ENCODE measurements at places on chromosomes 4 and X.

- no peak for DNase-seq
These were observed 16.2 kb downstream of the SMIM31 start for GRCh38 chr4:164770010-164770724.

DNA sequence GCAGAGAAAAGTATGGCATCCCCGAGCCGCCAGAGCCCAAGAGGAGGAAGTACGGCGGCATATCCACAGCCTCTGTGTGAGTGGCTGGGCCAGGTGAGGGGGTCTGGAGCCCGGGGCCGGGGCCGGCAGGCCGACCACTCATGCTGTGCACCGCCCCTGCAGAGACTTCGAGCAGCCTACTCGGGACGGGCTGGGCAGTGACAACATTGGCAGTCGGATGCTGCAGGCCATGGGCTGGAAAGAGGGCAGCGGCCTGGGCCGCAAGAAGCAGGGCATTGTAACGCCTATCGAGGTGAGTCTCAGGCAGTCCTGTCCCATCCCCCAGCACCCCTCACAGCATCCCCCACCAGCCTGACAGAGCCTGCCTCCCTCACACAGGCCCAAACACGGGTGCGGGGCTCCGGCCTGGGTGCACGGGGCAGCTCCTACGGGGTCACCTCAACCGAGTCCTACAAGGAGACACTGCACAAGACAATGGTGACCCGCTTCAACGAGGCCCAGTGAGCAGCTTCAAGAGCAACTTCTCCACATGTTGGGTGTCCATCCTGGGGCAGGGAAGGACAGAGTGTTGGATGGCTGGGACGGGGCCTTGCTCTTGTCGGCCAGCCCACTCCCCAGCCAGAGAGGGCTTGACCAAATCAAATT, 7.4 kb upstream of the UBA1 start:
- DNase-seq: no peak

DNA sequence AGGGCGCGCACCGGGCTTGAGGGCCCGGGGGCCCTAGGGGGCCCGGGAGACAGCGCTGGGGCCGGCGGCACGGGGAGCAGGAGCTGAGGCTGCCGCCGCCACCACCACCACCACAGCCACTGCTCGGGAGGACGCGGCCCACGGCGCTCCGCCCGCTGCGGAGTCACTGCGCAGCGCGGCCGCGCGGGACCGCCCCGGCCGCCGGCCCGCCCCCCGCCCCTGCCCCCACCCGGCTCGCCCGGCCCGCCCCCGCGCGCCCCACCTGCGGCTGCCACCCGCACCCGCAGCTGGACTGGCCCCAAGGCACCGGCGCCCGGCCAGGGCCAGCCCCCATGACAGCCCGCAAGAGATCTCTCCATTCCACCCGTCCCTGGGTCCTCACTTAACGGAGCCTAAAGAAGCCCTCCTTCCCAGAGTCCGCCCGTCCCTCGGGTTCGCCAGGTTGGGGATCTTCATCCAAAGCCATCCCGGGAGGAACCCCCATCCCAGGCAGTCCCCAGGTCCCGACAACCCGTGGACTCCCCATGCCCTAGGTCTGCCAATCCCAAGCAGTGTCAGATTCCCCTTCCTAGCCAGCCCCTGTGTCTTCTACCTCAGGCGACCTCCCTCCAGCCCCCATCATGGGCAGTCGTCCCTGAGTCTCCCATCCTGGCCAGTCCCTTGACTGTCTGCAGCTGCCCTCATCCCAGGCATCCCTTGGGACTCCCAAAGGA, 40.0 kb upstream of the IQSEC2 start:
- no peak for DNase-seq

GRCh38 chr4:109675181-109675580, 28.1 kb downstream of the CASP6 start:
- DNase-seq: no peak

DNA sequence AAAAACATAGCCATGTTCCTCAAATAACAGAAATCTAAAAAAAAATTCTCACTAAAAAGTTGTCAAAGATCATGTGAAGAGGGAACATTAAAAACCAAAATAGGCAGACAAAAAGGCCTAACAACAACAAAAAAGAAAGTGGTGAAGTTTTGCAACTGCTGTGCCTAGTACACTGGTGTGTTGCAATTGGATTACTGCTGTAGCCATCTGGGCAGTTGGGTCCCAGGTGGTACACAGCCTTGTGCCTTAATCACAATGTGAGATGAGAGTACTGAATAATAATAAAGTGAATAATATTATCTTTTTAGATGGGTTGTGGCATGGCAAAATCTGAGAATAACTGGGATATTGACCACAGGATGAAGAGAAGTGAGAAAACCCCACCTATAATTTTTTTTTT, 12.0 kb downstream of the C4orf54 start:
- no peak for DNase-seq

- no peak for DNase-seq
These were observed 689 bp downstream of the METAP1 start for GRCh38 chr4:98996056-98996764.

DNA sequence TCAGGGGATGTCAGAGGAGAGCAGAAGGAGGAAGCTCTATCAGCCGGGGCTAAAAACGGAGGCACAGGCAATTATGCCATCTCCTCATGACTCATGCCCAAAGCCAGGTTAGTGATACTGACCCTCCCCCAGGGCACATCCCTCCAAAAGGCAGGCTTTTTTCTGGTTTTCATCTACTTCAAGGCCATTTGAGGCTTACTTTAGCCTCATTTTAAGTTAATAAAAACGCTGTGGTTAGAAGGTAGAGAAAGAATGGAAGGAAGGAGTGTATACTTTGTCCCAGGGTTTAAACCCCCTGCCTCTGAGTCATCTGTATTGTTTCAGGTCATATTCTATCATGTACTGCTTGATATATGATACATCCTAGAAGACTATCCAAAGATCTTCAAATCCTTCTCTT, 89.7 kb upstream of the NDP start:
- no peak for DNase-seq

DNA sequence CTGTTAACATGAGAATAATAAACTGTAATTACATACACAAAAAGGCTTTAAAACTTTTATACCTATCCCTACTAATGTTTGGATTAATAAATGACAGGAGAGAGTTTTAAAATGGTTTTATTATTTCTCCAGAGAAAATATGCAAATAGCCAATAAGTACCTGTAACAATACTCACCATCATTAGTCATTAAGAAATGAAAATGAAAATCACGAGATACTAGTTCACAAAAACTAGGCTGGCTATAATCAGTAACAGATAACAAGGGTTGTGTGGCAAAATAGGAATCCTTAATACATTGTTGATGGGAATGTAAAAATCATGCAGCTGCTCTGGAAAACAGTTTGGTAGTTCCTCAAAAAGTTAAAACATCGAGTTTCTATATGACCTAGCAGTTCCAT, 25.2 kb upstream of the AP1AR start:
- no peak for DNase-seq

DNA sequence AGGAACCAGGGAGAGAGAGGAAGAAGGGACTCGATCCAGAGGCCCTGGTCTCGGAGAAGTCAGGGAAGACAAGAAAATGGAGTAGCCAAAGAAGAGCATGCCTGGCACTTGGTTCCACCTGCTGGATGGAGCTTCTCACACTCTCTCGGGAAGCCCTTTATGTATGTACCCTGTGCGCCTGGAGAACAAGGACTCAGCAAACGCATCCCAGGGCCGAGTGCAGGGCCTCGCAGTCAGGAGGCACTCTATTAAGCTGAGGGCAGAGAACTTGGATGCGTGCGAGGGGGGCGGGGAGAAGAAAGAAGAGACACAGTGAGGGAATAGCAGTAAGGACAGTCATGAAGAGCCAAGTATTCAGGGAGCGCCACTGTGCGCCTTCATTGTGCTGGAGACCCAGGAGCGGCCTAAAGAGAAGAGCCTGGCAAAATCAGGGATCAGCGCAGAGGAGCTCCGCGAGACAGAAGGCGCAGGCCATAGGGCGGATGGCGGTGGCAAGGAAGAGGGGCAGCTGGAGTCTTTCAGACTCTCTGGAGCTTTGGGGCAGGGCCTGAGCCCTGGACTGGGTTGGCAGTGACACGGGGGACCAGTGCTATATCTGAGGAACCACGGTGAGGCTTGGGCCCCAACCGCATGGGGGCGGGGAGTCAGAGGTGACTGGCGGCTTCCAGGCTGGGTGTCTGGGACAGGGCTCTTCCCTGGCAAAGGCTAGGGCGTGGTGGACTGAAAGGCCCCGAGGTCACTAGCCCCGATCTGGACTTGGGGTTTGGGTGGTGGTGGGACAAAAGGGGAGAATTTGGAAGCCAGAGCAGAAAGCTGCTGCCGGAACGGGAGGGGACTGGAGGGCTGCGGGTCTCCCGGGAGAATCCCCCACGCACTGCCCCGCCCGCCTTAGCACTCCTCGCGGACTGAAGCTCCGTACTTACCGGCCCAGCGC, 1.9 kb upstream of the SEPTIN6 start:
- DNase-seq: no peak

DNA sequence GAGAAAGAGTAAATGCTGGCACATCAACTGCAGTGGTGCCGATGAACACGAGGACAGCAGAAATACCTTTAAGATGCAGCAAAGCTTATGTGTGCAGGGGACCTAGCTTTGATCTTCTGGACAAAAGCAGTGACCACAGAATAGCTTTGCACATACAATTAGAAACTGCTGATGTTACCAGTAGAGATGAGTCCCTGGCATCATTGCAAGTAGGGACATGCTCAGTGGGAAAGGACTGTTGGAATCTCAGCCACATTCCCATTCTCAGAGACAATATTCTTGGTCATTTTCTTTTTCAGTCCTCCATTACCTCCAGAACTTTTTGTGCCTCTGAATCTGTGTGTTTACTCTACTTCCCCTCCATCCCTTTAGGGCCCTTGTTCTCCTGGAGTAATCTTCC, 16.9 kb upstream of the PDLIM3 start:
- DNase-seq: no peak

GRCh38 chr4:122914938-122915337, 7.5 kb downstream of the NUDT6 start:
- no peak for DNase-seq

DNA sequence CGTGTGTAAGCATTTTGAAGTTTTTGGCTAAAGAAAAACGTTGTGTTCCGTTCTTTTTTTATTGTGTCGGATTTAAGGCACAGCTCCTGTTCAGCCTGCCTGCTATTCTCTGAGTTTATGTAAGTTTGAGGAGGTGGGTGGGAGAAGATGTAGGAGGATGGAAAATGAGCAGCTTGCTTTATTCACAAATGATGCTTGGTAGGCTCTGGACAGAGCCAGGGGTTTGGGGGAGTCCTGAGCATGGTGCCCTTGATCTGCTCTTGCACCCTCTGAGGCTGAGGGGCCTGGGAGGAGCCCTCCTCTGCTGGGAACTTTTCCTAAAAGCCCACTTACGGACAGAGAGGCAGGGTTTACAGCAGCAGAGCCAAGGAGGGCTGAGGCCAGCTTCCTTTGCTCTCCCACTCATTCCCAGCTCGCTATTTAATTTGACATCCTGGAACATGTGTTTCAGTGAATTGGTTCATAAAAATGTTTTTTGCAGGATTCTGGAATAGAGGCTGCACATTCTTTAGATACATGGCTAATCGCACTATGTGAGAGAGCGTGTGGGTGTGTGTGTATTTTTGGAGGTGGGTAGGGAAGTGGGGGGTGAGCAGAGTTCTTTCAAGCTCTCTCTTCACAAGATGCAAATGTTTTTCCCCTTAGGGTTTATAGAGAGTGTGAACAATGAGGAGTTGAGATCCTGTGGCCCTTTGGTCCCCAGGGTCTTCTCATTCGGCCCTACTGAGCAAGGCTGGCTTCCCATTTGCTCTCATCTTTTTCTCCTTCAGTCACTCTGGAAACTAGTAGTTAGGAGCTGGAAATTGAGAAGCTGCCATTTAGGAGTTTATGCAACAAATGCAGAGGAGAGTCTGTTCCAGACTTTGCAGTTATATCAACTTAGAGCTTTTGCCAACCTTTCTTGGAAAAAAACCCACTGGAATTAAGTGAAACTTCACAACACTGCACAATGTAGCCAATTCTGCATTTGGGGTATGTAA, 32.1 kb downstream of the TMEM131L start:
- peak; percentile 67 for DNase-seq

GRCh38 chrX:115491766-115492165, 69.2 kb upstream of the PLS3 start:
- DNase-seq: no peak

DNA sequence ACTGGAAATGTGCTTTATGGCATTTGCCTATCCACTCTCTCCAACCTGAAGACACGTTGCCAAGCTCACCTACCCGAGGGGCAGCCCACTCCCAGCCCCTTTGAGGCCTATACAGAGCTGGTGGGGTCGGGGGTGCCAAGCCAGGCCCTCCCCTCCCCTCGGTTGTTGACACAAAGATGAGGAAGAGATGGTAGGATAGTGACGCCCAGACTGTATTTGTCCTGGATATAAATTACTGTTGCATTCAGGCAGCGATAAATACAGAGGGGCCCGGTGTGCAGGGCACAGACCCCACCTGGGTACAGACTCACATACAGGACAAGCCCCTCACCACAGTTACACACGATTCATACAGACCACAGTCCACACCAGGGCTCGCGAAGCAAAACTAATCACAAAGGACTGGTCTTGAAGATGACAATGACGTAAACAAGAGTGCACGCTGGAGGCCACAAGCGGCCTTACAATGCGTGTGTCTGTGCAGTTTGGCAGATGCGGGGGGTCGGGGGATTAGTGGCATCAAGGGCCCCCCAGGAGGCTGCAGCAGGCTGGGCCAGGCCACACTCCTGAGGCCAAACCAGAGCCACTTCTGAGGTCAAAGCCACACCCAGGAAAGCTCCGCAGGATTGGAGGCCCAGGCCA, 14.6 kb downstream of the DGKQ start:
- DNase-seq: no peak

DNA sequence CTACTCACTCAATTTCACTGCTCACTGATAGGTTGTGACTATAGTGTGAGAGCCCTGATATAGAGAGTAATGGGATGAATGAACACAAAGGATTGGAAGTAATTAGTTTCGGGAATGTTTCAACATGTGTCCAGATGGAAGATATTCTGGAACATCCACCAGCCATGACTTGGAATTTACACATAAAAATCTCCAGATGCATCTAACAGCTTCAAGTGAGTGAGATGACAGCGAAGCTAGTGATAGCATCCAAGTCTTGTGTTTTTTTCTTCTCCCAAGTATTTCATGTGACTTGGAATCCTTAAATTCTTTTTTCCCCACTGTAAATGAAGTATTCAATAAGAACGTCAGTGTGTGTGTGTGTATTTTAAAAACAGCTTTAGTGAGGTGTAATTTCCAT, 82.1 kb downstream of the CLDN34 start:
- no peak for DNase-seq

GRCh38 chr4:74319470-74319869, 11.2 kb downstream of the EPGN start:
- no peak for DNase-seq

GRCh38 chr4:98939892-98940298, 11.0 kb upstream of the EIF4E start:
- peak; percentile 32 for DNase-seq
